ENCODE measurements at places on chromosomes 3 and 15.

GRCh38 chr3:14222457-14222856 is 43.8 kb downstream of the LSM3 start:
- DNase-seq = peak; percentile 19

GRCh38 chr3:44060164-44060563 is 181.5 kb upstream of the TOPAZ1 start:
- no peak for DNase-seq

DNA sequence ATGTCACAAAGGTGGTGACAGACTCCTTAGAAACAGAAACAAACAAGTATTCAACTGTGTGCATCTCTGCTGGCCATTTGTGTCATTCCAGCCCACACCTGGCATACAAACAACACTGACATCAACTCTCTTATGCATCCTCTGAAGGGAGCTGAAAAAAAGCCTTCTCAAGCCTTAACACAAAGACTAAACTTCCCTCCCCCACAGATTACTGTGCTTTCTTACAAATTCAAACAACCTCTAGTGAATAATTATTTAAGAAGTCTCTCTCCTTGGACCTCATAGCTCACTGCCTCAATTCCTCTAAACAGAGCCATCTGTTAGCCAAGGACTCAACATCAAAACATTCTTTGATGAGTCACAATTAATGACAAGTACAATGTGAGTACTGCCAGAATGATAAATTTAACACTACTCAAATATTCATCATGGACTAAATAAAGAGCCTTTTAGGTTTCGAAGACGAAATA is 132.1 kb downstream of the WDR76 start:
- DNase-seq = peak; percentile 68

- no peak for DNase-seq
Measured at GRCh38 chr3:46713898-46714552, 3.6 kb downstream of the PRSS50 start.

DNA sequence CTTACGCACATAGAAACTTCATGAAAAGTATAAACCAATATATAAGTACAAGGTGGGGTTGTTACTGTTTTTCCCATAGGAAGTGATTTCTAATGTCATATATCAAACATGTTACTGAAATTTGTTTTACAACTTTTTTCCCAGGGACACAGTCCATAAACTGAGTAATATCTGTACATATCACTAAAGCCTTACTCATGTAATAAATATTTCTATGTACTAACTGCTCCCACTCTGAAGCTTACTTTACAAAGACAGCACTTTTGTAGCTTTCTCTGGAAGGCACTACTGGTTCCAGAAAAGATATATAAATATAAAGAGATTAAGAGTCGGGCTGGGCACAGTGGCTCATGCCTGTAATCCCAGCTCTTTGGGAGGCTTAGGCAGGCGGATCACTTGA is 91.7 kb downstream of the MYO5A start:
- DNase-seq = peak; percentile 11

- peak; percentile 64 for DNase-seq
Measured at GRCh38 chr3:184636741-184637316, 75.0 kb downstream of the MAGEF1 start.

DNA sequence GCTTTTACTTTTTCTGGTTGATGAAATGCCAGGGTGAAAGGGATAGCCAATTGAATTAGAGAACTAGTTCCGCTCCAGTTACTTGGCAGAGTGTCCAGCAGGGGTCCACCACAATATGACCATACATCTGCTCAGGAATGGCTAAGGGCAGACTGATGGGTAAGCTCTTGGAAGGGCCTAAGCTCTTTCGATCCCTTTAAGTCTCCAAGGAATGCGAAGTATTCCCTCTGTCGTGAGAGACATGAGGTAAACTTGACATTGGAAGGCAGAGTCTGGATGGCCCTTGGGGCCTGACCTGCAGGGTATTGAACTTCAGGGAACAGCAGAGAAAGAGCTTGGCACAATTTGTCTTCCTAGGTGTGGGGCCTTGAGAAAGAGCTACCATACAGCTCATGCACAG is 805.8 kb downstream of the PLOD2 start:
- no peak for DNase-seq

DNA sequence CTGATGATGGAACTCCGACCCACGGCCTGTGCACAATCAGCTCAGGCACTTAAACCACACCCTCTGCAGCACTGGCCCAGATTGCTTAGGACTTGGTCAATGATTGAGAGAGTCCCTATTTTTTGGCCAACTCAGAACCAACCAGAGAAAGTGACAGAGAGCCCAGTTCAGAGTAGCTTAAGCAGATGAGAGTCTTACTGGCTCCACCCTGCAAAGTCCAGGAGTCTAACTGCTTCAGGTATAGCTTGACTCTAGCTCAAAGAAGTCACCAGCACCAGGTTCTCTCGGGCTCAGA is 20.1 kb downstream of the SLC6A20 start:
- no peak for DNase-seq

DNA sequence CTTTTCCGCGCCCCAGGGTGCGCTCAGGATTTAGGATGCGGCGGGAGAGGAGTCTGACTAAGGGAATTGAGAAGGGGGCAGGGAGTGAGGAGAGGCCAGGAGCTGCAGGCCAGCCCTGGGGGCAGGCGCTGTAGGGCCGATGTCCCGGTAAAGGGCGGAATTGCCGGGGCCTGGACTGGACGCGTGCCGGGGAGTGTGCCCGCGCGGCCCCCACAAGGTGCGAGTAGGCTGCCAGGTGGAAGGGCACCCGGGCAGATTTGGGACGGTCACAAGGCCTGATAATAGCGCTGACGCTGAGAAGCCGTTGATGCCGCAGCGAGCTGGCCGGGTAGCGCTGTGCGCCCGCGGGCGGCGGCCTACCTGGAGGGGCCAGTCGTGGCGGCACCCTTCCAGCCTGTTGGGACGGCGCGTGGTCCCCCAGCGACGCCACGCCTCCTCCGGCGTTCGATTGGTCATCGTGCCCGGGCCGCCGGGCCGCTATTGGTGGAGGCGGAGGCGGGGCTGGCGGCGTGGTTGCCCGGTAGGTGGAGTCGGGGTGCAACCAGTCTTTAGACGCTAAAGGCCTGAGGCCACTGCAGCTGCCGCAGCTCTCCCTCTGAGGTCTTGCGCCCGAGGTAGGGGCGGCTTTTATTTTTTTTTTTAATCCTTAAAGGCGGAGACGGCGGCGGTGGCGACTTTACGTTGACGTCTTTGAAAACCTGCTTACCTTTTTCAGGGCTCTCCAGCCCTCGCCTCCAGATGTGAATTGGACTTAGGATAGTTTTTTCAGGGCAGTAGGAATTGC is 903 bp downstream of the SLC25A38 start:
- DNase-seq = peak; percentile 93

DNA sequence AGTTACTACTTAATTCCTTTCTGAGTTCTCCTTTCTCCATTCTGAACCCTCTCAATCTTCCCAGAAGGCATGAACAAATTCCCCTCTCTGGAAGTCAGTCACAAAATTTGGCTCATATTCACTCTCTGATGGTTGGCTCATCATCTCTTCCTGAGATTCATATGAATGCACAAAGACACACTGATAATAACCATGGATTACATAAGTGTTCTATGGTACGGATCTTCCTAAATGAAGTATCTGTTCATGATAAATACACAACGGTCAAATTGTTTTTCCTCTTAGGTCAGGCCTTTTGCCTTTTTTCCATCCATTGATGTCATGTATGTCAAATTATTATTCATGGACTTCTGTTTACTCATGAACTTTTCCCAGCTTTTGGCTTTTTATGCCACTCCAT is 162.6 kb downstream of the P2RY1 start:
- DNase-seq = no peak

DNA sequence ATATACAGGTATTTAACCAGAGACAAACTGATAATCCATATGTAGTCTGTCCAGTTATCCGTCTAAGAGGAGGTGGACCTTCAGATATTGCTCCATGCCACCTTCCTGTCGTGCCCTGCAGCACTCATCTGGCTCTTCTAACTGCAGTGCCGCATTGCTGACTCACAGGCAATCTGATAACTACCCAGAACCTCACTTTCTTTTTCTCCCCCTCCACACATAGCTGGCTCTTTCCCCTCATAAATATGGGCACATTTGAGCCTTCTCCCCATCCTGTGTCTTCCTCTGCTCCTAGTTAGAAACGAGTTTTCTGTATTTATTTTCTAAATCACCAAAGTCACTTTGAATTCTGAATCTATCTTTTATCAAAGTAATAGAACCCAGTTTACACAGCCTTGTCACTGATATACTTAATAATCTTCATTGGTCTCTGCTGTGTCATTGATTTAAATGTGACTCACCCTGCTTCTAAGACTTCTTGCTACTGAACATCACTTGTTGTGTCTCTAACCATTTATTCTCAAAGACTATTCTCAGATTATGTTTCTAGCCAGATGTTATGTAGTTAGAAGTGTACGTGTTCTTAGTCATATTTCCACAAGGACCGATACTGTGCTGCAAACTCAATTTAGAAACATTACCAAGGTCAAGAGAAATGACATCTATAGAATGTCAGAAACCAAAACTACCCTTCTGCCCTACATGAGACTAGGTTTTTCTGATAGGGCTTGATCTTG is 17.4 kb upstream of the KCNMB2 start:
- peak; percentile 35 for DNase-seq

GRCh38 chr3:177066068-177066467 is 131.2 kb downstream of the TBL1XR1 start:
- DNase-seq = no peak

GRCh38 chr3:184168363-184169120 is 6.1 kb upstream of the AP2M1 start:
- peak; percentile 91 for DNase-seq

DNA sequence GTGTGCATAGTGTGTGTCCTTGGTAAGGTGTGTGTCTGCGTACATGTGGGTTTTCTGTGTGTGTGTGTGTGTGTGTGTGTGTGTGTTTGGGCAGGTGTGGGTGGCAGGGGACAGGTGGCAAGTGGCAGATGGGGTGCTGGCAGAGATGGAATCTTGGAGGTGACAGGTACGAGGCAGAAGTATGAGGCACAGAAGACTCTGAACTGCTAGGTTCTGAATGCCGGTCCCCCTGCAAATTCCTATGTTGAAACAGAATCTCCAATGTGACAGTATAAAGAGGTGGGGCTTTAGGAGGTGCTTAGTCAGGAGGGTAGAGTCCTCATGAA is 29.8 kb downstream of the SRPRB start:
- DNase-seq = no peak

DNA sequence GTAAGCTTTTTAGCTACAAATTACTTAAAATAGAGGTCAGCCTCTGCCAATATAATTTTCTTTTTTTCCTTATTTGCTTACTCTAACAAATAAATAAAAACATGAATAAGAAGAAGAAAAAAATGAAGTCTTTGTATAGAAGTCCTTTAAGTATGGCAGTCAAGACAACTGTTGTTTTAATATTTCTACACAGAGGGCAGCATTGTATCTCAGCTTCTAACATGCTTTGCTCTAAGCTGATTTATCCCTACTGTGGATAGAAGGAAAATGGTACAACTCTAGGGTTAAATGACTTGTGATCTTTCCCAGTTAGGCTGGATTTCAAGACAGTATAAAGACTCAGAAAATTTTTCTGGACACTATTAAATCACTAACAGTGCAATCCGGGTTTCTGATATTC is 104.3 kb upstream of the MEIS2 start:
- peak; percentile 2 for DNase-seq

GRCh38 chr3:148211725-148212124 is 486.0 kb upstream of the AGTR1 start:
- peak; percentile 61 for DNase-seq

DNA sequence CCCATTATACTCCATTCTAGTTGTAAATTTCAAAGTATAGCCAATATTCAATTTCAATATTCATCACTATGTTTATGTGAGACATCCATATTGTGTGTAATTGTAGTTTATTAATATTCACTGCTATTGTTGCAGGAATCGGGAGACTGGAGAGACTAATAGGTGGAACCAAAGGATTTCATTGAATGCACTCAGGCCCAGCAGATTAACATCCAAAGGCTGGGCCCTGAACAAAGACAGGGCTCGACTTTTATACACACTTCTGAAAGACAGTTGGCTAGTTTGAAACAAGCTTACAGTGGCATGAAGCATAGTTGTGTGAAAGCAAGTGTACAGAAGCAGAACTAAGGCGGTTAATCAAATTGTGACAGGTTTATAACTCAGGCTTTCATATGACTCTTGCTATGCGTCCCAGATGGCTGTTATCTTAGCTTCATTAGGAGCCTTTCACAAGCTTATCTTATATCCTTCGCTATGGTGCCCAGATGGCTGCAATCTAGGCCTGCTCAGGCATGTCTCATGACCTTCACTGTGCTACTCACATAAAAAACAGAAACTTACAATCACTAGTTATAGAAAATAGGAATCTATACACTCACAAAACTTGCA is 1038.8 kb upstream of the EPHA6 start:
- DNase-seq = no peak

DNA sequence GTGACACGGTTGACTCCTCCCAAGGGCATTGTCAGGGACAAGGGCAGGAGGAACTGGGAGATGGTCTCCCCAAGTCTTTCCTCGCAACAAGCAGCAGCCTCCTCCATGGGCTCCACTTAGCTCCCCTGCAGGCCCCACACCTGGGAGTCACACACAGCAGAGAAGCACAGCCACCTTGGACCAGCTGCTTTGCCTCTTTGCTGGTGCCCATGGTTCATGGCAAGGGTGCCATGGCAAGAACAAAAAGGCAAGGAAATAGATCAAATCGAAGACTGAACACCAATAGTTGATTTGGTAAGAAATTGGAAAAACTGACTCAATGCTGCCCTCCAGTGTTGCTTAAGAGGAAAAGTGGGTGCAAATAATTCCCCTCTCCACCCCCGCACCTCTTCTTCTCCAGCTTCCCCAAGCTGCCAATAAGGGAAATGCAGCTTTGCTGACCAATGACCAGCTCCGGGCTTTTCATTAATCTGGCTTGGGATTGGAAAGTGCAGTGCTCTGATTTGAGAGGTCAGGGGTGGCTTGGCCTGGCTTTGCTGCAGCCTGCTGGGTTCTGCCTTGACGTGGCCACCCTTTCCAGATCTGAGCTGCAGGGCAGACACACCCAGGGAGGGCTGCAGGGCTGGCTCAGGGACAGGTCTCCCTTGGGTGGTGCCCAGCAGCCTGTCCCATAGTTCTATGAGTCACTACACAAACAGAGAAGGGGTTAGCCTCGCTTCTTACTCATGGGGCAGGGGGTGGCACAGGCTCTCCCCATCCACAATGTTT is 162.0 kb downstream of the KLF13 start:
- DNase-seq = peak; percentile 86

- peak; percentile 41 for DNase-seq
Measured at GRCh38 chr15:68337826-68338225, 60.3 kb downstream of the FEM1B start.

- no peak for DNase-seq
Measured at GRCh38 chr15:81038975-81039607, 38.4 kb downstream of the TLNRD1 start.

All from EL (cell line).